Smooth muscle cell of the coronary artery (primary cell): ENCODE measurements at places on chromosomes 7 and 10. TPM values are rescaled to one million over a fixed set of nuclear protein-coding genes. Genes with fewer than 3 reads are reported as not detected.

Gene OPN1SW
- not detected in 2 replicates for total RNA-seq

Gene SPRN
- total RNA-seq = 0.08 and 0.12 TPM in 2 replicates

Gene GSTO2
- total RNA-seq = 0.47 and 1.1 TPM in 2 replicates

Gene PPP1R9A
- 0.12 and 0.38 TPM in 2 replicates for total RNA-seq

Gene HOXA13
- not detected in 2 replicates for total RNA-seq

Gene ZMYND11
- total RNA-seq = 46.4 and 62.7 TPM in 2 replicates

Gene ADAP1
- 2.3 and 4.0 TPM in 2 replicates for total RNA-seq

Gene WIPF3
- not detected in 2 replicates for total RNA-seq

Gene SH2D4B
- not detected in 2 replicates for total RNA-seq

Gene OPN4
- not detected in 2 replicates for total RNA-seq

Gene TAS2R3
- 0.68 and 1.8 TPM in 2 replicates for total RNA-seq

Gene CYP3A4
- not detected in 2 replicates for total RNA-seq

Gene TMEM139
- not detected in 2 replicates for total RNA-seq

Gene TMEM236
- under 0.01 TPM in 1 of 2 replicates, not detected in the other for total RNA-seq

Gene ENTPD1
- 0.60 and 1.2 TPM in 2 replicates for total RNA-seq

Gene COL13A1
- 4.0 and 34.8 TPM in 2 replicates for total RNA-seq

Gene TMEM270
- not detected in 2 replicates for total RNA-seq

Gene MYL10
- not detected in 2 replicates for total RNA-seq

Gene GJD4
- total RNA-seq = not detected in 2 replicates

Gene PRRT4
- not detected in 2 replicates for total RNA-seq

Gene OR2A12
- not detected in 2 replicates for total RNA-seq

Gene PDK4
- 0.15 and 5.3 TPM in 2 replicates for total RNA-seq

Gene CLRN3
- not detected in 2 replicates for total RNA-seq

Gene SLC29A3
- total RNA-seq = 0.75 and 2.7 TPM in 2 replicates
